Caudate nucleus (tissue), 63 donors: ENCODE measurements at places on chromosomes 3 and 15.
A peak's percentile ranks its signal among the peaks of the same experiment; 100 is the strongest.

- no peak for DNase-seq
These were observed 49.5 kb downstream of the SMAD6 start for GRCh38 chr15:66751579-66751978.

GRCh38 chr15:45948181-45948621, 313.4 kb downstream of the SQOR start:
- DNase-seq: no peak

- DNase-seq: no peak
These were observed 44.3 kb downstream of the U2SURP start for GRCh38 chr3:143045639-143046038.

DNA sequence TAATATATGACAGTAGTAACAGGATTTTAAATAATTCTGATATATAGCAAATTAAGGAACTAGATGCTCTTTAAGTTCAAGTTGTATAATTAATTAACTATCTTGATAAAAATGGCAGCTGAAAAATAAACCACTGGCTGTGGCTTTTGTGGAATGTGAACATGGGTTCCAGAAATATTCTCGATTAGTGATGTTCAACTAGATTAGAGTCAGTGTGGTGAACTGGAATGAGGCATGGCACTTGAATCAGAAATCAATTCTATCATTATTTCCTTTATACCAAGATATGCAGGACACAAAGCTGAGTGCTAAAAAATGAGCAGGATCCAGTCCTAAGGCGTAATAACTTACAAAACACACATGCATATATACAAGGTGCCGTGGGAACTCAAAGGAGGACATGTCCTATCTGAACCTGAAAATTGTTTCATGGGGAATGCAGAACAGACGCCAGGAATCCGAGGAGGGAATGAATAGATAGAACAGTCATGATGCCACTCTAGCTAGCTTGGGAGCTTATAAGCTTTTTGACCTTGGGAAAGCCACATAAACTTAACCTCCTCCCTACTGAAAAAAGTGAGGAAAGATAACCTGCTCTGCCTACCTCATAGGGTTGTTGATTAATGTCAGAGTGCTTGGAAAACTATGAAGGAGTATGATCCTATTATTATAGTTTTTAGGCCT, 402.4 kb downstream of the PLCL2 start:
- DNase-seq: no peak

GRCh38 chr15:77772641-77773402, 140.1 kb upstream of the LINGO1 start:
- DNase-seq: no peak

GRCh38 chr3:11690863-11691766, 47.4 kb upstream of the VGLL4 start:
- DNase-seq: no peak

- no peak for DNase-seq
These were observed 231.6 kb downstream of the SNRPN start for GRCh38 chr15:25186411-25186810.

DNA sequence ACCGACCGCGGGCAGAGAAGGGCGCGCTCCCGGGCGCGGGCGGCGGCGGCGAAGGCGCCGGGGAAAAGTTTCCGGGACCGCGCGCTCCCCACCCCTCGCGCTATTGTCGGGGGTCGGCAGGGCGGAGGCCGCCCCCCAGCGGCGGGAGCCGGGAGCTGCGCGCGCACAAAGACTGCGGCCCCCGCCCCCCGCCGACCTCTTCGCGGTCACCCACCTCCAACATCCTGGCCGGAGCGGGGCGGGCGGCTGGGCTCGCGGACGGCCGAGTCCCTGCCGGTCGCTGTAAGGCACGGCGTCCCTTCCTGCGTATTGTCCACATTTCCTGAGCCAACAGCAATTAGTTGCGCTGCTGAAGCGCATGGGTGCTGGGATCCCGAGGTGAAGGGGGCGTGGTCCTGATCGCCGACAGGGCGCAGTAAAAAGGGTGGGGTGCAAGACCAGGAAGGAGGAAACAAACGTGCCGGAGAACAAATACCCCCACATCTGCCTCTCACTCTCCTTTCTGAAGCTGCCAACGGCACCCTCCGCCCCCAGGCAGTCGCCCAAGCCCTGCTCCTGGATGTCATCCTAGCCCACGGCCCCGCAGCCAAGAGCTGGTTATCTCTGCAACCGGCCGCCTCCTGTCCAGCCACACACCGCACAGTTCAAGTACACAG, at the start of gene TMEM44:
TSS of gene TMEM44 (minus strand) at position 71 of the 656 bp plus-strand sequence. CDS start 204 bp downstream, outside the sequence.
- no peak for DNase-seq

GRCh38 chr3:30471066-30471465, 135.3 kb upstream of the TGFBR2 start:
- no peak for DNase-seq

DNA sequence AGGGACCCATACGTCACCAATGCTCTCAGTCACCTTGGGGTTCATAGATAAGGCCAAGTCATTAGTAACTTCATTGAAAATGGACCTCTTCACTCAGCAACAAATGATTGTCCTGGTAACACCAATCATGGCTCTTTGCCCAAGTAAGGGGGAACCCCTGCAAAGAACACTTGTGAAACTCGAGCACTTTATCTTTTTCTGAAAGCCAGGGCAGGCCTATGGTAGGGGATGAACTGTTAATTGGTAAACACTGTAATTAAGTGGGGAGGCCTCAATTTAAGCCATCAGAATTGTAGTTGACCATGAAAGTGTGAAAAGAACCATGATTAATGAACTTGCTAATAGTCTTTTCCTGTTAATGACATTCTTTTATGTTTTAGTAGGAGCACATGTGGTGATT, 73.3 kb downstream of the ABHD5 start:
- DNase-seq: no peak

- DNase-seq: no peak
These were observed 263.0 kb downstream of the EBLN2 start for GRCh38 chr3:73324203-73325155.

GRCh38 chr3:49899815-49900214, 3.9 kb downstream of the MST1R start:
- DNase-seq: no peak

DNA sequence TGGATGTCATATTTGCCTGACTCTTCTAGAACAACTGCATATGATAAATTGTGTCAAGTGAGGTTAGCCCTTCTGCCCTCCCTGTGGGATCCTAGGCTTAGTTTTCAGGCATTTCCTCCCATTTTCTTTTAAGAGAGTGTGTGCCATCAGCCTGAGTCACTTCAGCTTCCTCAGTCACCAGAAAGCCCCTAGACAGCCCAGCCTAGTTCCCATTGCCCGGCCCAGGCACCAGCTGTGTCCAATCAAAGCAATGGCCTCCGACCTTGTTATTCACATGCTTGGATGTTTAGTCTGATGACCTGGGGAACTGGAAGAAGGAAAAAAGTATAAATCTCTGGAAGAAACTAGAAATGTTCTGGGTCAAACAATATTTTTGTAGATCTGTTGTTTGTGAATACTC, 221.9 kb upstream of the LRIG1 start:
- no peak for DNase-seq

- peak; percentile 28 for DNase-seq
These were observed 738 bp downstream of the ACAP2 start for GRCh38 chr3:195441992-195442572.

DNA sequence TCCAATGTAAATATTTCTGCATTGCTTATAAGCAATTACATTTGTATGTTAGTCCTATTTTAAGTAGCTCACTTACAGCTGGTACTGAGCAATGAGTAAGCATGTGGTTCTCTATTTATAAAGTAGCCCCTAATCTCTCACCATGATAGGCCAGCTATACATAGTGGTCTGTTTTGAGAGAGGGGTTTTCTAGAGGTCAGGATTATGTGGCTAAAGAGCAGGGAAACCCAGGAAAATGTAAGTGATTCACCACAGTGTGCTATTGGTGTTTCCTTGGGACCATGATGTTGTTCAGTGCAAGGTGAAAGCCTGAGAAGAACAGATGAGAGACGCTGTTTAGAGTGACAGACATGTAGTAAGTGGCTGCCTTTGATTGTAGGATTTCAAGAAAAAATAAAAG, 26.4 kb downstream of the RBMS3 start:
- DNase-seq: no peak

GRCh38 chr15:36925653-36926426, 174.5 kb downstream of the MEIS2 start:
- no peak for DNase-seq

DNA sequence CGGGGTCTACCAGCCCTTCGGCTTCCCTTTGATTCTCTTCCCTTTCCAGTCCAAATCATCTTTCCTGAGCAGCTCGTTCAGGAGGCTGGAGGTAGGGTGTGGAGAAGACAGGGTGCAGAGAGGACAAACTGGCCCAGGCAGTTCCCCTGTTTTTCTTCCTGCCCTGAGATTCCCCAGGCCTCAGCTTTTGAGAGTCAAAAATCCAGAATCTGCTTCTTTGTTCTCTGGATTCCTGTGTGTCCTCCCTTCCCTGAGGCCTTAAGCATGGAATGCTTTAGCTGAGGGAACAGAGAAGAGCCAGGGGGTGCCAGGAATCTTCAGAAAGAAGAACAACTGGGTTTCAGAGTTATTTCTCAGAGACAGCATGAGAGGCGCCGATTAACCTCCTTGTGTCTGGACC, 26.7 kb upstream of the LRTM1 start:
- DNase-seq: no peak

DNA sequence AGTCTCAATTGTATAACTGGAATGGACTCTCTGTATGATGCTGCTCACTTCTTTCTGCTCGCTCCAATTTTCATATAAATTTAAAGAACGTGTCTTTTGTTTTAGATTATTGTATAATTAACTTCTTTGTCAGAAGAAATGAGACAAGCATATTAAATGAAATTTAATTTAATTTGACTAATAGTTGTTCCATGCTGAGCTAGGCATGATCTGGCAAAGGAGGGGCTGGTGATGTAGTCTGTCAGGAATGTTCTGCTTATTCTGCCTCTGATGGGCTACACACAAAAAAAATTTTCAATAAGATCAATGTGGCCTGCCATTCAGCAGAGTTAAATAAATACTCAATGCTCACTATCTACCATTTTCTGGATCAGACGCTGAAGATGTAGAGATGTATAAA, 208.4 kb upstream of the CD96 start:
- no peak for DNase-seq

GRCh38 chr15:38526158-38526557, 38.5 kb downstream of the RASGRP1 start:
- DNase-seq: no peak

DNA sequence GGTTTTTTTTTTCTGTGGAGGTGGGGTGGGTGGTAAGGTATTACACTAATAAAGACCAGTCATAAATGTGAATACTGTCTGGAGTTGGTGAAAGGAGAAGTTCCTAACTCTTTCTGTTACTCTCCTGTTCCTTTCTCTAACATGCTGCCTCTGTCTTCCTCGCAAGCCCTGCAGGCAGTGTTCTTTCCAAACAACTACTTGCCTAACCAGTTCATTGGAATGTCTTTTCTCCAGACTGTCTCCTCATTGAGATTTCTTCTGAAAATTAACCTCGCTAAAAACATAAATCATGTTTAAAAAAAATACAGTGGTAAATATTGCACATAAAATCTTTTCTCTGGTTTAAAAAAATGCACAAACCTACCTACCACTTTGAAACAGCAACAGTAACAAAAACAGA, 135.2 kb downstream of the TP63 start:
- DNase-seq: no peak

GRCh38 chr3:97515076-97515475, 249.5 kb upstream of the ARL6 start:
- DNase-seq: no peak

- DNase-seq: no peak
These were observed 17.4 kb downstream of the NBEAL2 start for GRCh38 chr3:46996689-46997452.

- no peak for DNase-seq
These were observed 2.2 kb downstream of the IGF1R start for GRCh38 chr15:98650417-98651035.

- peak; percentile 67 for DNase-seq
These were observed 15.1 kb downstream of the DUSP7 start for GRCh38 chr3:52041118-52041731.

DNA sequence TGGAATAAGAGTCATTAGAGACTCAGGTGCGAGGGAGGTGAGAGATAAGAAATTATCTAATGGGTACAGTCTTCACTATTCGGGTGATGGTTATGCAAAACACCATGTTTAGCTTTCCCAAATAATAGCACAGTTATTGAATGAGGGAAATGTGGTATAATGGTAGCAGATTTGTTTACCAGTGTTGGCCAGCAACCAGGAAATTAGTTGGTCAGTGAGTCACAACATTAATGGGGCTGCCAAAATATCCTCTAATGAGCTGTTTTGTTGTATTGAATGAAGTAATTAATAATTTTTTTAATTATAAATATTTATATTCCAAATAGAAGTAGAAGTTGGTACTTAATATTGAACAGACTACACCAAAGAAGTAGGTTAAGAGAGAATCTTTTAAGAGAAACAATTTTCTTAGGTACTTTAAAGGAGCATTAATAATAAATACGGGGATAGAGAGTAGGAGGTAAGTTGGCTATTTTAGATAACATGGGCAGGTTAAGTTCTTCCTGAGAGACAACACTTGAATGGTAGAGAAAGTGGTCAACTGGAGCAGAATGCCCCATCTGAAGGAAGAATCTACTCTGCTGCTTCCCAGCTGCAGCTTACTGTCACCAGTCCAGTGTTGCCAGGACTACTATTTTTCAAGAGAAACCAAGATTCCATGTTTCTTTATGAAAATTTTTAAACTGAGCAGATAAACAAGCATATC, 218.8 kb downstream of the UBE2E2 start:
- DNase-seq: no peak

GRCh38 chr3:151431940-151432339, 28.9 kb downstream of the IGSF10 start:
- DNase-seq: no peak

- no peak for DNase-seq
These were observed 1080.9 kb upstream of the CADM2 start for GRCh38 chr3:83877910-83878309.

DNA sequence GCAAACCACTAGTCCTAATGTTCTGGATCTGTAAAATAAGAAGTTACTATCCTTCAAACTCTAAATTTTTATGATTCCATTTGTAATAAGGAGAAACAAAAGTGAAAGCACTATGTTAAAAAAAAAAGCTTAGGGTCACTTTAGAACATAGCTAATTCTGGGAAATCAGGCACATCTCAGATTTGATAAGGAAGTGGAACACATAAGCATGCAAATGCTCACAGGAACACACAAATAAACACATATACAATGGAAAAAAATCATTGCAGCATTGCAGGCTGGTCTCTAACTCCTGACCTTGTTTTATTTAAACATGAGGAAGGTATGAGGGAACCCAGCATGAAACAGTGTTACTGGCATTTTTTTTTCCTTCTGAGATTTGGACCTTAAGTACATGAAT, 63.2 kb upstream of the TNFSF10 start:
- no peak for DNase-seq
